ENCODE measurements at places on chromosomes 13 and 19.
A peak's percentile ranks its signal among the peaks of the same experiment; 100 is the strongest.

- DNase-seq: no peak
These were observed 178.0 kb downstream of the KCTD12 start for GRCh38 chr13:76708138-76708688.

- DNase-seq: no peak
These were observed 3.9 kb upstream of the ATP11A start for GRCh38 chr13:112685896-112686295.

GRCh38 chr19:1901940-1902404, 3.2 kb upstream of the ADAT3 start:
- DNase-seq: no peak

- DNase-seq: no peak
These were observed 4.8 kb upstream of the FBXL3 start for GRCh38 chr13:77031656-77032243.

DNA sequence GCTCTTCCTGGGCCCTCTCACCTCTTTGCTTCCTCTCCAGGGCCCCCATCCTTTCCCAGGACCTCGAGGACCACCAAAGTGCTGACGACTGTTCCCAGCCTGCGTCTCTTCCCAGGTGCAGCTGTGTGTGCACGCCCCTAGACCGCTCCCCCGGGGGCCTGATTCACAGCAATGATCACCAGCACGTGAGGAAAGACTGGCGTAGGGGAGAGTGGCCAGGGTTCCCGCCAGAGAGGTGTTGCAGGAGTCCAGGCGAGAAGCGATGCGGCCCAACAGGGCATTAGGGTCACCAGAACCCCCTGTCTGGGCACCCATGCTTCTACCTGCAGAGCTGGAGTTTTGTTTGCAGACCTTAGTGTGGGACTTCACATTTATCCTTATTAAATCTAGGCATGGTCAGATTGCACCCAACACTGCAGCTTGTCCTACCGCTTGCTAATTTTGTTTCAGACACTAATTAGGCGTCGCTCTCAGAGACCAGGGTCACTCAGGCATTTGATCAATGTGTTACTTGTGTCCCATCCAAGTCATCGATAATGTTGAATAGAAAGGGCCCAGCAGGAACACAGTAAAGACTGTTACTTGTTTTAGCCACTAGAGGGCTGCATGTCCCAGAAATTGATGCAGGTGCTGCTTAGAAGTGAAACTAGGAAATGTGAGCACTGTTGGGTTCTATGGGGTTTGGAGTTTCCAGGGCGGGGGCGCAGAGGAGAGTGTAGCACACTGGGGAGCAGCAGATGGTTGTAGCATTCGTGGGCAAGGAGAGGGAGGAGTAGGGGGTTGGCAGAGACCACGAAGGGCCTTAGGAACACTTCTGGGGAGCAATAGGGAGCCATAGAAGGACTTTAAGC, 53.2 kb downstream of the CDADC1 start:
- DNase-seq: peak; percentile 48

- no peak for DNase-seq
These were observed 13.8 kb upstream of the ASF1B start for GRCh38 chr19:14150041-14150769.

GRCh38 chr19:13060233-13060963, 42.3 kb downstream of the LYL1 start:
- DNase-seq: no peak

DNA sequence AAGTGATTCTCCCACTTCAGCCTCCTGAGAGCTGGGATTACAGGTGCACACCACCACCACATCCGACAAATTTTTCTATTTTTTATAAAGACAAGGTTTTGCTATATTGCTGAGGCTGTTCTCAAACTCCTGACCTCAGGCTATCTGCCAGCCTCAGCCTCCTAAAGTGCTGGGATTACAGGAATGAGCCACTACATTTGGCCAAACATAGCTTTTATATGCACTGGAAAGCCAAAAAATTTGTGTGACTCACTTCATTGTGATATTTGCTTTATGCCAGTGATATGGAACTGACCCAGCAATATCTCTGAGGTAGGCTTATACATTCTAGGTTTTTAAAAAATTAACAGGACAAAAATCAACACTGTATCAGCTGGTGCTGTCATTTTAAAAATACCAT, 26.8 kb upstream of the ACOD1 start:
- DNase-seq: no peak

- DNase-seq: no peak
These were observed 50.5 kb upstream of the IRS2 start for GRCh38 chr13:109836629-109837607.

DNA sequence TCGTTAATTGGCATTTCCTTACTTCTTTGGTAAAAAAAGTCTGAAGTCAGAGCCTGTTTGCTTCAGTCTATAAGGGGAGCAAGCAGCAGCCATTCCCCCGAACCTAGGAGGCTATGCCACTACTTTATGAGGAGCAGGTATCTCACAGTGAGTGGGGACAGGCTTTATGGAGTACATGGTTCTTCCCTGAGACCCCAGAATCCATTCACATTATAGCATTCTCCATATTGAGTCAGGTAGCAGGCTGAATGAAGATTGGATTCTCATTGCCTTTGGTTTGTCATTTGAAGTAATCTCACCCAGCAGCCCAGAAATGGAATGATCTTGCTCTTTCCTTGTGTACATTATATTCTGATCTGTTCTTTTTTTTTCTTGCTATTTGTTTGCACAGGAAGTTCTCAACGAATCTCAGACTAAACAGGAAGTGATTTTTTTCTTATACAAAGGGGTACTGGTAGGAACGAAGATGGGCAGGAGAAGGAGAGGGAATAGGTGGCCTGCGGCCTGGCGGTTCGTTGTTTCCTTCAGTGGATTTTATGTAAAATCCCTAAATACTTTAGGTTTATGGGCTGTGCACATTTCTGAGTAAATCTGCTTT, 74.4 kb downstream of the ARHGAP35 start:
- no peak for DNase-seq

DNA sequence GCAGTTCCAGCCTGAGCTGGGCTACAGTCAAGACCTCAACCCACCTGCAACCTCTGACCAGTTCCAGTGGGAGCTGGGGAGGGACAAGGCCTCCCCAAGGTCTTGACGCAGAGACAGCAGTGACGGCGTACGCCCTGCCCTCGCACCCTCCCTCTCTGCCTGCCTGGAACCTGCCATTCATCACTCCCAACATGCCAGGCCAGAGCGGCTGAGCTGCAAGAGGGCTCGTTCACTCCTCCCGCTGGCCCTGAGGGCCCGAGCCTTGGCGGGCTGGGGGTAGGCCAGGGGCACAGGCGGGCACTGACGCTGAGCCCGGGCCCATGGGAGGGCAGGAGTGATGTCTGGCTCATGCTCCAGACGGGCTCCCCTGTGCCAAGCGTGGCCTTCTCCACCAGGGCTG, 8.2 kb downstream of the NDUFA11 start:
- no peak for DNase-seq

- DNase-seq: no peak
These were observed 1.0 kb downstream of the SMIM24 start for GRCh38 chr19:3479177-3479833.

DNA sequence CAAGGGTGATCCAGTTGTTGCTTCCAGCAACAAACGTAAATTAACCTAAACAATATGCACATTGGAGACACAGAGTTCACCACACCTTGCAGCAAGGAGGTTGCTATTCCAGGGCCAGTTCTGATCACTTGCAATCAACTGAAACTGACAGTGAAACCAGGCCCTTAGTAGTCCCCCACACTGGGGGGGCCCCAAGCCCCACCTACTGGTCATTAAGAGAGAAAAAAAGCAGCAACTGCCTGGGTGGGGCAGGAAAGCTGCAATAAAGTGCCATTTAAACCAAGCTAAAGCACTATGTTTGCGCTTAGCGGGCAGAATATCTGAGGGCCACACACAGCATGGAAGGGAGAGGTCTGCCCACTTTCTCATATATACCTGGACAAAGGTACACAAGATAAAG, 51.5 kb downstream of the ATP7B start:
- no peak for DNase-seq

DNA sequence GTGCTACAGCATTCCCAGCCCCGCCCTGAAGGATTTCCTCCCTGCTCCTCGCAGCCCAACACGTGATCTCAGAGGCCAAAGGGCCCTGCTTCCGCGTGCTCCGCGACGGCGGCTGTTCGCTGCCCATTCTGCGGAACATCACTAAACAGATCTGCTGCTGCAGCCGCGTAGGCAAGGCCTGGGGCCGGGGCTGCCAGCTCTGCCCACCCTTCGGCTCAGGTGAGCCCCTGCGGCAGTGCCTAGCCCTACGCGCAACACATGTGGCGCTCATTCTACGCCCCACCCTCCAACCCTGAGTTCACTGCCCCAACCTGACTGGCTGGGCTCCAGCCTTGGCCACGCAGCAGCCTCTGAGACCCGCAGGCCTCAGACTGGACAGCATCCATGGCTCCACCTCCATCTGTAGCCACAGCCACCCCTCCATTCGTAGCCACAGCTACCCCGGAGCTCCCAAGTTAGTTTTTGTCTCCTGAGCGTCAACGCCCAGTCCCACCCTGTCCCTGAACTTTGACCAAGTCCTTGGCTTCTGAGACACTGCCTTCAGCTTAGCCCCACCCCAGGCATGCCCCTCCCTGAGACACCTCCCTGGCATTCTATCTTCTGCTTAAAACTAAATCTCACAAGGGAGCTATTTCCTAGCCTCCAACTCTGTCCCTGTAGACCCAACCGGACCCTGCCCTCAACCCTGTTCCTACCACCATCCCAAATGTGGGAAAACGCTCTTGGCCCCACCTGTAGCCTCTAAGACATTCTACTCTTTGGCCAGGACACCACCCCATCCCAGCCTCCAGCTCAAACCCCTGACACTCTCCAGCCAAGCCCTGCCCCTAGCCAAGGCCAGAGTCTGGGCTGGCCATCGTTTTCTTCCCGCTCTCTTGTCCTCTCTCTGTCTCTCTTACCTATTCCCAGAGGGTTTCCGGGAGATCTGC, 6.4 kb downstream of the LTBP4 start:
- no peak for DNase-seq

- no peak for DNase-seq
These were observed 118.8 kb downstream of the NUFIP1 start for GRCh38 chr13:44870456-44870929.

DNA sequence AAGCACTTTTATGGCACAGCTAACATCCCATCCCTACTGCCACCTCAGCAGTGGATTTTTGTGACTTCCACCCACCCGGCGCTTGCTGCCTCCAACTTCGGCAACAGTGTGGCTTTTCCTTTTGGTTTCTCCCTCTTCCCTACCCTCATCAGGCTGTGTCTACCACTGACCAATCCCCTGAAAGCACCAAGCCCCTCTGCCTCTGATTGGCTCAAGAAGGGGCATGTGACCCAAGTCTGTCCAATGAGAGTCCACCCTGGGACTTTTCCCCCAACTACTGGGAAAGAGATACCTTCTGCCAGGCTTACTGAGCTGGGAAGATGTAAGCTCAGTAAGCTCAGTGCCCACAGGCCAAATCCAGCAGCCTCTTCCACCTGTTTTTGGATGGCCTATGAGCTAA, 5.8 kb downstream of the SMIM7 start:
- no peak for DNase-seq

- no peak for DNase-seq
These were observed 15.7 kb downstream of the TMEM143 start for GRCh38 chr19:48348045-48348444.

- no peak for DNase-seq
These were observed 802 bp downstream of the CDC37 start for GRCh38 chr19:10402441-10403038.

DNA sequence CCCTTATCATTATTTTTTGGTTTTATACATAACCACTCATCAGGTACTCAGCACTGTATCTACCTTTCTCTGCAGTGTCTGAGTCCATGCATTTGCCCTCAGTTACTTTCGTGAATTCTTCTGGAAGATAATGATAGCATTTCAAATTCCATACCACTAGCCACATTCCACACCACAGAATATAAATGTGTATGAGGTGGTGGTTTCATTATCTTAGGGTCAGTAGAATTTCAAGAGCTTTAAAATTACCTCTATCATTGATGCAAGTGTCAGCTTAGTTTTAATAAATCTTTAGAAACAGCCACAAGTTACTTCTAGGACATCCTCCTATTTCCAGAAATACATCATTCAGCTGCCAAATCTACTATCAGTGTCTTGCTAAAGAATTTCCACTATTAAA, 1578.3 kb downstream of the OLFM4 start:
- no peak for DNase-seq

DNA sequence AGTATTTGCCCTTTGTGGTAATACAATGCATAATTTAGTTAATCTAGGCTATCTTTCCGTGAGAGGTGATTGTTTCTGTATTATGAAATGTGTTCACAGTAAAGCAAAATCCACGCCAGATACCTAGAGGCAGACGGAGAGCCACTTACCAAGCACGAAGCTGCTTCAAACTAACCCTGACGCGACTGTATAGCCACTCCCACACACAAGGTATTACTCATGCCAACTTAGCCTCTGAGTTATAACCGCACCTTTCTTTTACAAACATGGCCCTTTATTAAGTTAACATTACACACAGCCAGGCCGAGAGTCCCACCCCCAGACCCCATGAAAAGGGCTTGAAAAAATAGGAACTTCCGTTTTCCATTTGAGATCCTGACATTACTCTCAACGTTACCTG, 185.7 kb downstream of the ABCC4 start:
- no peak for DNase-seq

GRCh38 chr19:34734537-34735103, 577 bp downstream of the ZNF181 start:
- no peak for DNase-seq

DNA sequence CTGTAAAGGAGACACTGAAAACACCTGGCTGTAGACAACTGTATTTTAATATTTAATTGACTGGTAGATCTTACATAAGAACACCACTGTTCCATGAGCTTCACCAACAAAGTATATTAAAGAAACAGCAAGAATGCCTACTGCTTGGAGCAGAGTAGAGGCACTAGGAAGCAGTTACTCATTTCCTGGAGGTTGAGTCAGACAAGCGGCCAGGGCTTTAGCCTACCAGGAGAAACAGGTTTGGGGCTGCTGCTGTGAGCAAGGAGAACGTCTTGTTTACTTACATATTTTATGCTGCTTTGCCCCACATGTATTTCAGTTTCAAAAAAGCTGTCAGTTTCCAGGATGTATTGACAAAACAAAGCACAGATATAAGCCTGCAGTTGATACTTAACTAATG, 33.4 kb downstream of the ALG5 start:
- DNase-seq: no peak

GRCh38 chr19:43784241-43784980, 3.6 kb upstream of the KCNN4 start:
- no peak for DNase-seq

DNA sequence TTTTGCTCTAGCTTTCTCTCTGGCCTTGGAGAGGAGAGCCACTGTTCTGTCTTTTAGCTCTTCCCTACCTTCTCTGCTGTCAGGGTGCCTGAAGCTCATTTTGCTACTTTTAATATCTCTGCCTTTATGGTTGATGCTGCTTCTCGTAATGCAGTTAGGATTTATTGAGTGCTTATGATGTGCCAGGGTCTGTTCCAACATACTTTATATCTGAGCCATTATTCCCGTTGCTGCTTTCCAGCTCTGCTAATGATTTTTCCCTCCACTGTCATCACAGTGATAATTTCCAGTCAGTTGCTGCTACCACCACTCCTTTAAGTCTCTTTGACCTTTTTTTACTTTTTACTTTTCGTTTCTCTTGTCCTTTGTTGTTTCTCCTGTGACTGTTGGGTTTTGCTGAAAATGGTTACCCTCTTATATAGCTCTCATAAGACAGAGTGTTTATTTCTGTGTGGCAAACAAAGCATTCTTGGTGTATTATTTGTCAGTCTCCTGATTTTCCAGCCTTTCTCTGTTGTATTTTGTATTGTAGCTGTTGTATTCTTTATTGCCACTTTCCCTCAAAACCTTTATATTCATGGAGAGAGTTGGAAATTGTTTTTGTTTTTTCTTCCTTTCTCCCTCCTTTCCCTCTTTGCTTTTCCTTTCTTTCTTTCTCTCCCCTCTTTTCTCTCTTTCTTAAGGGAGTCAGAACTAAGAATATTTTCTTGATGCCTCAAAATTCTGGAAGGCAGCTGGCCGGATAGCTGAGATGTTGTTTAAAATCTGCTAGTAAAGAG, 37.4 kb downstream of the COG6 start:
- DNase-seq: no peak

All from stimulated activated CD4-positive, alpha-beta T cell treated with anti-CD3 and anti-CD28 coated beads, Interleukin-12 subunit alpha, Interleukin-12 subunit beta, amount 100 ng/mL, for 24 hours (primary cell).